ENCODE measurements at places on chromosomes 13 and 19.
A peak's percentile ranks its signal among the peaks of the same experiment; 100 is the strongest.

DNA sequence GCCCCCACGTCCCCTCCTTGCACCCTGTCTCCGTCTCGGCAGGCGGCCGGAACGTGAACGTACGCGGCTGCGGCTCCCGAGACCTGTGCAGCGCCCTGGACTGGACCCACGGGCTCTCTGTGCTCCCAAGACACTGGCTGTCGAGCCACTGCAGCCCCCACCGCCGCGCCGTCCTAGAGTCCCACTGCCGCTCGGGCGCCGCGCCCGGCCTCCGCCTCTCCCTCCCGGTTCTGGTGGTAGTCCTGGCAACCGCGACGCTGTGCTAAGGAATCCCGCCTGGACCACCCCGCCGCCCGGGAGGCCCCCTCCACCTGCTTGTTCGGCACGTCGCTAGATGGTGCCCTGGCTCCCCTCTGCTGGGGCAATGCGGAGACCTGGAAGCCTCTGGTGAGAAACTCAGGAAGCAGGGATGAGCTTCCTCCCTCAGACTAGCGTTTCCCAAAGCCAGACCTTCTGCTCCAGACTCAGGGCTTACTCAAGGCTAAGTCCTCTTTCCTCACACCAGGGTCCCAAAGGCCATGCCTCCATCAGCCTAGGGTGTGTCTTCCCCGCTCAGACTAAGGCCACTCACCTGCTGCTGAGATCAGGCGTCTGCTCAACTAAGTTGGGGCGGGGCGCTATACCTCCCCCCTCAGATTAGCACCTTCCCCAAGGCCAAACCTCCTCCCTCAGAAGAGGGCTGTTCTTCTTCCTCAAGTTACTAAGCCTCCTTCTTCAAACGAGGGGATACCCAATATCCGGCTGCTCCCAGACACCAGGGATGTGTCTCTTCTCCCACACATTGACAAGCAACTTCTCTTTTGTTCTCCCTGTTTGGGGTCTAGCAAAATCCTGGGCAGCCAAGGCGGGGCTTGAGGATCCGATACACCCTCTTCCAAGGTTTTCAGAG lies 16.1 kb upstream of the IRGC start:
- DNase-seq: peak; percentile 63

DNA sequence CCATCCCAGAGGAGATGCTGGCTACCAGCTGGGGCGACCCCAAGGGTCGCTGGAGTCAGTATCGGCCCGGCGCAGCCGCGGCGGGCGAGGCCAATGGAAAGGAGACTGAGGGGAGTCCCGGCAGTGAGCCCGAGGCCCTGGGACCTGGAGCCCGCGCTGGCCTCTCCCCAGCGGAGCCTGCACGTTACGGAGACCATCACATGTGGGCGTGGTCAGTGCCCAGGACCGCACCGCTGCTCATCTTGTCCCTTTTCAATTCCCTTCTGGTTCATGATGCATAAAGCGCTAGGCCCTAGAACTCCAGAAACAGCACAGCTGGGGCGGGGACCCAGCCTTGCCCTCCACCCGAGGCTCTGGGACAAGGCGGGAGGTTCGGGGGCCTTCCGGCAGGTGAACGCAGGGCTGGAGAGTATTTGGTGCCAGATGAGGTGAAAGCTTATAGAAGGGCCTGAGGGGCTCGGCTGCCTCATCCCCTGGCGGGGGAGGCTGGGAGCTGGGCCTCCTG lies 8.0 kb downstream of the C19orf25 start:
- no peak for DNase-seq

DNA sequence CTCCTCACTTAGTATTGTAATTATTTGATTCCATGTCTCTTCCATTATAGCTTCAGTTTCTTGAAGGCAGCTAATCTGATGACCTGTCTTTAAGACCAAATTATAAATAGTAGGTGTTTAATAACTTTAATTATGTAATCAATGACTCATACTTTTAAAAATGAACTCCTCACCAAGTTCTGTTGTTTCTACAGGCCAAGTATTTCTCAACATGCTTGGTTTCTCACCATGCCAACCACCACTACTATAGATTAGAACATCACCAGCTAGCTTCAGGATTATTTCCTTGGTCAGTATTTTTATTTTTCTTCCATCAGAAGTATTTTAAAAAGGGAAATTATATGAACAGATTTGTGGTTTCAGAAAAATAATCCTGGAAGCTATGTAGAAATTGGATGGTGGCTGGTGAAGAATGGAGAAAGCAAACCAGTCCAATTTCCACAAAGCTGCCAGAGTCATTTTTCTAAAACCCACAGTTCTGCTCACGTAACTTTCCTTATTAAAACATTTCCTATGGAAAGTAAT lies 237.7 kb upstream of the DACH1 start:
- no peak for DNase-seq

DNA sequence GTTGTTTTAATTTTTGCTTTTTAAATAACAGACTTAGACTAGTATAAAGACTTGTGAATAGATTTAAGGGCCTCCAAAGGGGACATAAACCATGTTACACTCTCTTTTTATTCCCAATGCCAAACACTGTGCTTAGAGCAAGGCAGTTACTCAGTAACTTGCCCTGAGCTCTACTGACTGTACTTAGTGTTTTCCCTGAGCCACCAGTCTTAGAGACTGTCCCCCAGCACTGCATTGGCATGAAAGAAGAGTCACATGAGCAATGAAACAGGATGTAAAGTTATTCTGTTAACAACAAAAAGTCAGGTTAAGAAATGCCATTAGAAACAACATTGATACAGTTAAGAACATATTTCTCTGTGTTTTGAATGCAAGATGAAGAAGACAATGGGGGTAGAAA lies 187.9 kb downstream of the TBC1D4 start:
- DNase-seq: no peak

GRCh38 chr19:39506944-39507714 lies 7.8 kb upstream of the SELENOV start:
- peak; percentile 96 for DNase-seq

DNA sequence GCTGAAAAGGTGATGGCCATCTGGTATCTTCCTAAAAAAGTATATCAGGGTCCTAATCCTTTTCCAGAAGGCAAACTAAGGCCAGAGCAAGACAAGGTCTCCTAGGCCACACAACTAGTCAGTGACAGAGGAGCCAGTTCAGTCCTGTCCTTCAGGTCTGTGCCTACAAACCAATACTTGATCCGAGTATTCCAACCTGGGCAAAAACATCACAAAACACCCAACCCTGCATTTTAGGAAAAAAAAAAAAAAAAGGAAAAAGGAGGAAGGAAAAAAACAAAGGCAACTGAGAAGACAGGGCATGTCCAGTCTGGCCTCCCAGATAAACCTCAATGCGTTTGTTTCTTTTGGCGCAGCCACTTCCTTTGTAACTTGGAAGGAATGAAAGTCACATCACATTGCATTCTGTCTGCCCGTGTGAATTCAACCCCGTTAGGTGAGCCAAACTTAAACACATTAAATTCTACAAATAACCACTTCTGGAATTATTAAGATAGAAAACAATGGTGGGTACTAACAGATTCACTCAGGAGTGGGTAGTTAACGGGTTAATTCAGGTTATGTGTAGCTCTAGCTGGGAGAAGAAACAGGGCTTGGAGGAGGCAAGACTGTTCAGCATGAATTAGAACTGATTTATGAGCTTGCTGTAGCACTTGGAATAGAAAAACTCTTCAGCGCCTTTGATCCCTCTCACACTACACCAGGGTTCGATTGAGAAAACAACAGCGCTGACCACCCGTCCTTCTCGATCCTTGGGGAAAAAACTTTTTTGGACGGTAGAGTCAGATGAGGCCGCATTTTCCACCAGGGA lies 43.0 kb upstream of the HNRNPA1L2 start:
- no peak for DNase-seq

GRCh38 chr13:28494778-28495537 lies at the start of gene FLT1:
Gene FLT1, minus strand, starts transcription at chr13:28495128. Its CDS starts 285 bp downstream, at chr13:28494843.
- peak; percentile 41 for DNase-seq

DNA sequence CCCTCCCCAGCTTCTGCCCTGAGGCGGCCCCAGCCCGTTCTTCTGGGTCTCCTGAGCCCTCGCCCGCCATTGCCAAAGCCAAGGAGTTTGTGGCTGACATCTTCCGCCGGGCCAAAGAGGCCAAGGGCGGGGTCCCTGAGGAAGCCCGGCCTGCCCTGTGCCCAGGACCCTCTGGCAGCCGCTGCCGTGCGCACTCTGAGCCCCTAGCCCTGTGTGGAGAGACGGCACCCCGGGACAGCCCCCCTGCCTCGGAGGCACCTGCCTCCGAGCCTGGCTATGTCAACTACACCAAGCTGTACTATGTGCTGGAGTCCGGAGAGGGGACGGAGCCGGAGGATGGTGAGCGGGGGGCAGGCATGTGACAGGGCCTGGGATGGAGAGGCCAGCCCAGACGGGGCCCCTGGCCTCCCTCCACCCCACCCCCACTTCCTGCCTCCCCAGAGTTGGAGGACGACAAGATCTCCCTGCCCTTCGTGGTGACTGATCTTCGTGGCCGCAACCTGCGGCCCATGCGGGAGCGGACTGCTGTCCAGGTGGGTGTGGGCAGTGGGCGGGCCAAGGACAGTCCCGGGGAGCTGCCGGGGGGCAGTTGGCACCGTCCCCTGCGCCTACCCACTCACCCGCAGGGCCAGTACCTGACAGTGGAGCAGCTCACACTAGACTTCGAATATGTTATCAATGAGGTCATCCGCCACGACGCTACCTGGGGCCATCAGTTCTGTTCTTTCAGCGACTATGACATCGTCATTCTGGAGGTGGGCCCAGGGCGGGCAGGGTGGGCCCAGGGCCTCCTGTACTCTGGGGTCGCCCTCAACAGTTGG lies 7.0 kb downstream of the DCAF15 start:
- no peak for DNase-seq

DNA sequence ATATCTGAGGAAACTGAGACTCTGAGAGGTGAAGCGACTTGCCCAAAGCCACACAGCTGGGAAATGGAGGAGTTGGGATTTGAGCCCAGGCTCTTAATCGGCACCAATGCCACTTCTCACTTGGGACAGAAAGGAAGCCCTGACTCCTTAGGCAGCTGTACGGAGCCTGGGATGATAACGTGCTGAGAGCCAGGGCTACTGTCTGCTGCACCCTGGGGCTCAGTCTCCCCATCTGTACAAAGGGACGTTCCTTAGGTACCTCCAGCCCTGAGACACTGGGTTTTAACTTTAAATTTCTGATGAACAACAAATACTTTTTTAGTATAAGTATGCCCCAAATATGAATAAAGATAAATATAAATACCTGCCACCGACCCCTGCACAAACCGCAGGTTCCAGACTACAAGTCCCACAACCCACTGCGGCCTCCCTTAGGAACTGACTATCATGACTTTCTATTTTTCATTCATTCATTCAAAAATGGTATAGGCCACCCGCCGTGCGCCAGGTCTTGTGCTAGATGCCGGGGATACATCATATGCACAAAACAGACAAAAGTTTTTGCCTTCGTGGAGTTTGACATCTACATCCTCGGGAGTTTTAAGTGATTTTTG lies 776 bp upstream of the NCLN start:
- peak; percentile 78 for DNase-seq

DNA sequence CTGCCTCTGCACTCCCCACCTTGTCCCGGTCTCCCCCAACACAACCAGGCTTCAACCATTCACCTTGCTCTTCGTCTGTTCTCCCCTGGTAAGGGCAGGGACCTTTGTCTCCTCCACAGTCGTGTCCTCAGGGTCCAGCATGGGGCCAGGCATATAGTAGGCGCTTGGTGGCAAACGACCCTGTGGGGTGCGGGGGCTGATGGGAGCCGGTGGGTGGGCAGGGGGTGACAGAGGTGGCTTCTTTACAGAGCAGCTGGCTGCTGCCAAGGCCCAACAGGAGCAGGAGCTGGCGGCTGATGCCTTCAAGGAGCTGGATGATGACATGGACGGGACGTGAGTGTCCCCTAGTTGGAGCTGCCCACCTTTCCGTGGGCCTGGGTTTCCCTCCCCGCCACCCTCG lies 9.7 kb downstream of the PRKCSH start:
- no peak for DNase-seq

GRCh38 chr19:540867-541637 lies 2.8 kb upstream of the GZMM start:
- no peak for DNase-seq

GRCh38 chr13:111326981-111327642 lies 6.7 kb downstream of the TEX29 start:
- DNase-seq: no peak

GRCh38 chr13:77928909-77929308 lies 10.3 kb upstream of the EDNRB start:
- no peak for DNase-seq

- no peak for DNase-seq
Observed at GRCh38 chr19:40754611-40755247, 3.7 kb downstream of the SNRPA start.

DNA sequence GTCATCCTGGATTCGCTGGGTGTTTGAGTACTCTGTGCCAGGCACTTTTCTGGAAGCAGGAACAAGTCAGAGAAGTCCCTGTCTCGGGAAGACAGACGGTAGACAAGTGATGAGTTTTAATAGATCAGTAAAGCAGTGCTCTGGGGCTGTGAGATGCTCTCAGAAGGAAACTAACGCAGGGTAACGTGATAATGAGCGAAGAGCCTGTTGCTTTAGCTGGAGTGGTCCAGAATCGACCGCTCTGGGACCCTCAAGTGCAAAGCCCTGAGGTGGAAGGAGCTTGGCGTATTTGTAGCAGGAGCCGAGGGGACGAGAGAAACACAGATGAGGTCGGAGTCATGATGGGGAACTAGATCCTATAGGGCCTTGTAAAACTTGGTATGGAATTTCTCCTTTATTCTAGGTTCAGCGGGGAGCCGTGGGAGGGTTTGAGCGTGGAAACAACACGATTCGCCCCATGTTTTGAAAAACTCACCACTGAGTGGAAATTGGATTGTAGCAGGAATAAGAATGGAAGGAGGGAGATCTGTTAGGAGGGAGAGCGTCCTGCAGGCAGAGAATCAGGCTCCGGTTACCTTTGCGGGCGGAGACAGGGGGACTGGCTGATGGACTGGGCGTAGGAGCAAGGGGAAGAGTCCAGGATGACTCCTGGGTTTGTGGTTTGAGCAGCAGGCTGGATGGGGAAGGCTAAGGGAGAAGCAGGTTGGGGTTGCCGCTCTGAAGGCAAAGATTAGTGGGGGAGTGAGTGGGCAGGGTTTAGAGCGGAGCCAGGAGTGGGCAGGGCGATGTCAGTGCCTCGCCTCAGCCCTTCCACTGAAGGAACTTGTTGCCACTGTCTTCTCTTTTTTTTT lies 763 bp downstream of the POLD1 start:
- peak; percentile 33 for DNase-seq

- DNase-seq: peak; percentile 66
Observed at GRCh38 chr19:55068950-55069864, 6.3 kb upstream of the RDH13 start.

DNA sequence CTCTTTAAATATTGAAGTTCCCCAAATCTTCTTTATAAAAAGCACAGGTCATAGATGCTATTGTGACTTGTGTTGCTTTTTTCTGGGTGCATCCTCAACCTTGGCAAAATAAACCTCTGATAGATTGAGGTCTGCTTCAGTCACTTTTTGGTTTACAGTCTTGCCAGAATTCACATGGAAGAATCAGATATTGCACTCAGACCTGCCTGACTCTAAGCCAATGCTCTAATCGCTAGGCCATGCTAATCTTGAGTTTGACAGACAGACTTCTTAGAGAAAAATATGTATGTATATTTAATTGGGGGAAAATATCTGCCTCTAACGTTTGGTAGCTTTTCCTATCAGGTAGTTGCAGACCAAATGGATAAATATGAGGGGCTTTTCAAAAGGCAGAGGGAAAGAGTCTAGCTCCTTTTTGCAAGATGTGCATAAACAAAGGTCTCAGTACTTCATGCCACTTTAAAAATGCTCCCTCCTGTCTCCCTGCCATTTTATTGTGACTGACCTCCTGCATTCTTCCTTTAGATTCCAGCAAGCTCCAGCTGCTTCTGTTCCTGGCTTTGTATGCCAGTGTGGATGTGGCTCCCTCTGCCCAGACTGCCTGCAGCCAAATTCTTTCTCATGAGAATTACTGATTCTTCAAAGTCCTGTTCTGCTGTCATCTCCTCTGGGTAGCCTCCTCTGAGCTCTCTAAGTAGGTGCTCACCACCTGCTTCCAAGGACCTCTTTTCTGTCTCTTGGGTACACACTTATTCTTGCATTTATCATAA lies 42.4 kb upstream of the RFC3 start:
- DNase-seq: no peak

Data from SK-N-SH (cell line).